ENCODE measurements at places on chromosomes 12 and 14. TPM values are rescaled to one million over a fixed set of nuclear protein-coding genes. Genes with fewer than 3 reads are reported as not detected.

BTBD7 gene
- polyA plus RNA-seq: 10.5 TPM

MIP gene
- polyA plus RNA-seq: 0.02 TPM

SPTSSA gene
- polyA plus RNA-seq: 34.7 TPM

SLC35E3 gene
- 8.8 TPM for polyA plus RNA-seq

SERPINA10 gene
- polyA plus RNA-seq: 0.14 TPM

SLC17A8 gene
- polyA plus RNA-seq: 0.37 TPM

RALGAPA1 gene
- polyA plus RNA-seq: 28.7 TPM

GPRC5D gene
- polyA plus RNA-seq: 0.05 TPM

KCNA1 gene
- polyA plus RNA-seq: 4.0 TPM
